Left renal cortex interstitium (tissue), 4 donors: ENCODE measurements at places on chromosomes 5 and 9.

DNA sequence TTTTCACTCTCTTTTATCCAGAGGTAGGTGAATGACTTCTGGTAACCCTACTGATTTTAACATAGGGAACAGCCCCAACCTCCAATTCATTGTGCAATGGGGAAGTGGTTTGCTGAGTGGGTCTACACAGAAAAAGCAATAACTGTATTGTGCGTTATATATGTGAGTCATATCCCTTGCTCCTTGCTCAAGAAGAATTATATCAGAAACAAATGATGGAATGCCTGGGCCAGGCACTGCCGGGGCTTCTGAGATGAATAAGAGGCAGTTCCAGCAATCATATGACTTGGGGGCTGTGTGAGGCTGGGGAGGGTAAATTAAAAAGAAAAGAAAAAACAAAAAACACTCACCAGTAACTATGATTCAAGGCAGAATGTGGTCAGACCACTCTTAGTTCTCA lies 79.2 kb upstream of the ABCA1 start:
- no peak for DNase-seq

DNA sequence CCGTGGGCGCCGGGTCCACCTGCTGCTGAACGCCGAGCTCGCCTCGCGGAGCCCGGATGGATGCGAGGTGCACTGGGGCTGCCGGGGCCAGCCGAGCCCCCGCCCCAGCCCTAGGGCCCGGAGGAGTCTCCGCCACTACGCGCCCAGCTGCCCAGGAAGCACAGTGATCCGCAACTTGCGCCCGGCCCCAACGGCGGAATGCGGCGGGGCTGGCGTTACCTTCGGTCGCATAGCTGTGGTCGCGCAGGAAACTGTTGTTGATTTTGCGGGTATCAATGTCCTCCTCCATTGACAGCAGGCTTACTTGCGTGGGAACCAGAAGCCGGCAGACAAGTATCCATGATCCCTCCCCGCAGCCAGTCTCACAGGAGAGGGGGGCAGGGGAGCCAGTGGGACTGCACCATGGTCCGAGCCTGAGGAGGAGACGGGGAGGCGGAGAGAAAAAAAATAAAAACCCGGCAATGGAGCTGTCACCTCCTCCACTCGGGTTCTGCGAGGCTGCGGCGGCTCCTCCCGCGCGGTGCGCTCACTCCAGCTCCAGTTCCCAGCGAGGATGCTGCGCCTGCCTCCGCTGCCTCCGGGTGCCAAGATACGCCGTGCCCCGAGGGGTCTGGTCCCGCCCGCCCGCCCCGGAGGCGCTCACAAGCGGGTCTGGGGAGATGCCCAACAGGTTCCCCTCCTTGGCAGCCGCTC lies 628 bp downstream of the PPP2R2B start:
- DNase-seq = no peak

GRCh38 chr5:71483355-71483754 lies 27.9 kb downstream of the BDP1 start:
- no peak for DNase-seq

DNA sequence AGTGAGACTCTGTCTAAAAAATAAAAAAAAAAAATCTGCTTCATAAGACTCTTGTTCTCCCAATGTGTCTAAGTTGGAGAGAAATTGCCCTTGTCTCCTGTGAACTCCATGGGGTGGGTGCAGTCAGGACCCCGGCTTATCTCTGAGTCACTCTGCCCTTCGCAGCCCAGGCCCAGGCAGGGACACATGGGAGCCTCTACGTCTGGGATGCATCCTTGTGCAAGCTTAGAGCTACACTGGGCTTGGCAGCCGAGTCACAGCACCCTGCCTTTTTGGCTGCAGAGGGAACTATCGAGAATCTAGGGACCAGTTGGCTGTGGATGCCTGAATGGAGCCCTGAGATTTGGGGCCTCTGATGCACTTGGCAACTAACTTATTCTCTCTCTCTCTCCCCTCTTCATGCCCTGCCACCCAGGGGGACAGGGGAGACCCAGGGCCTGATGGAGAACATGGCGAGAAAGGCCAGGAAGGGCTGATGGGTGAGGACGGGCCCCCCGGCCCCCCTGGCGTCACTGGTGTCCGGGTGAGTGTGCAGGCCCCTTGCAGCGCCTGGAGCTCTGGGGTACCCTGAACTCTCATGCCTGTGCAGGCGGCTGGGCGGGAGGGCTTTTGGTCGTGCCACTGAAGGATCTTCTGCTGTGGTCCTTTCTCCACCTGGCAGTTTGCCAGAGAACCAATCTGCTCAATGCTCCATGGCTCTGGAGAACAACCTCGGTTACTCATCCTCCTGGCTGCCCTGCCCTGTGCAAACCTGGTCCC lies 47.5 kb upstream of the ORM1 start:
- DNase-seq = no peak

- no peak for DNase-seq
Measured at GRCh38 chr5:153671653-153672346, 181.3 kb downstream of the GRIA1 start.

GRCh38 chr9:129816501-129817435 lies 7.2 kb downstream of the TOR1A start:
- DNase-seq = no peak

DNA sequence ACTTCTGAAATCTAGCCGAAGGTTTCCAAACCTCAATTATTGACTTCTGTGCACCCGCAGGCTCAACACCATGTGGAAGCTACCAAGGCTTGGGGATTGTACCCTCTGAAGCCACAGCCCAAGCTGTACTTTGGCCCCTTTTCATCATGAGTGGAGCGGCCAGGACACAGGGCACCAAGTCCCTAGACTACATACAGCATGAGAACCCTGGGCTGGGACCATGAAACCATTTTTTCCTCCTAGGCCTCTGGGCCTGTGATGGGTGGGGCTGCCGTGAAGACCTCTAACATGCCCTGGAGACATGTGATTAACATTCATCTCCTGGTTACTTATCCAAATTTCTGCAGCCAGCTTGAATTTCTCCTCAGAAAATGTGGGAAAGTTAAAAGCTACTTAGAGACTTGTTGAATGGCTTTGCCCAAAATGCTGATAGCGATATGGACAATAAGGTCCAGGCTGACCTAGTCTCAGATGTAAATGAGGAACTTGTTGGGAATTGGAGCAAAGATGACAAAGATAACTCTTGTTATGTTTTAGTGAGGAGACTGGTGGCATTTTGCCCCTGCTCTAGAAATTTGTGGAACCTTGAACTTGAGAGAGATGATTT lies 34.1 kb upstream of the CPLANE1 start:
- no peak for DNase-seq
